ENCODE measurements at places on chromosomes 11 and 22. TPM values are rescaled to one million over a fixed set of nuclear protein-coding genes. Genes with fewer than 3 reads are reported as not detected.

DNA sequence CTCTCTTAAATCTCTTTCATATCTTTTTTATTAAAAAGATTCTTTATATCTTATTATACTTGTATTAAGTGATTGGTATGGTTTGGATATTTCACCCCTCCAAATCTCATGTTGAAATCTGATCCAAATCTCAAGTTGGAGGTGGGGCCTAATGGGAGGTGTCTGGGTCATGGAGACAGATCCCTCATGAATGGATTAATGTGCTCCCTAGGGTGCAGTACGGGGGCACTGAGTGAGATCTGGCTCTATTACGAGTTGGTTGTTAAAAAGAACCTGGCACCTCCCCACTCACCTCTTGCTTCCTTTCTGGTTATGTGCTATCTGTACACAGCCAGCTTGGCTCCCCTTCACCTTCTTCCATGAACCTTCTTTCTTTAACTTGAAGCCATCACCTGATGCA is 149.6 kb downstream of the CWF19L2 start:
- DNase-seq = no peak

- peak; percentile 38 for DNase-seq
Observed at GRCh38 chr11:77590194-77590782, 535 bp downstream of the AQP11 start.

DNA sequence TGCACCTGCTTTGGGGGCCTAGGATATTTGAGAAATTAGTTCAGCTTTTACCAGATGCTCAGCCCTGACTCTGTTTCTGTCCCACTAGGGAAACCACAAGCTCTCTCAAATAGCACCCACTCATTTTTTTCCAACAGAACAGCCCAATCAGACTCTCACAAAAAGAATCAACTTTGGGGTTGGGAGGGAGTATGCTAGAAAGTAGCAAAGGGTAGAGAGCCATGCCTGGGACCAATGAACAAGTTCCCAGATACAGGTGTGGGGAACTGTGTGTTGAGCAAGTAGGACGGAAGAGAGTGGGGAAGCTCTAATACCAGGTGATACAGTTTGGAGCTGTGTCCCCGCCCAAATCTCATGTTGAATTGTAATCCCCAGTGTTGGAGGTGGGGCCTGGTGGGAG is 41.1 kb downstream of the TRIM66 start:
- no peak for DNase-seq

GRCh38 chr11:64834723-64835615 is 9.5 kb downstream of the CDC42BPG start:
- no peak for DNase-seq

GRCh38 chr11:111448831-111449557 is 63.2 kb downstream of the BTG4 start:
- no peak for DNase-seq

DNA sequence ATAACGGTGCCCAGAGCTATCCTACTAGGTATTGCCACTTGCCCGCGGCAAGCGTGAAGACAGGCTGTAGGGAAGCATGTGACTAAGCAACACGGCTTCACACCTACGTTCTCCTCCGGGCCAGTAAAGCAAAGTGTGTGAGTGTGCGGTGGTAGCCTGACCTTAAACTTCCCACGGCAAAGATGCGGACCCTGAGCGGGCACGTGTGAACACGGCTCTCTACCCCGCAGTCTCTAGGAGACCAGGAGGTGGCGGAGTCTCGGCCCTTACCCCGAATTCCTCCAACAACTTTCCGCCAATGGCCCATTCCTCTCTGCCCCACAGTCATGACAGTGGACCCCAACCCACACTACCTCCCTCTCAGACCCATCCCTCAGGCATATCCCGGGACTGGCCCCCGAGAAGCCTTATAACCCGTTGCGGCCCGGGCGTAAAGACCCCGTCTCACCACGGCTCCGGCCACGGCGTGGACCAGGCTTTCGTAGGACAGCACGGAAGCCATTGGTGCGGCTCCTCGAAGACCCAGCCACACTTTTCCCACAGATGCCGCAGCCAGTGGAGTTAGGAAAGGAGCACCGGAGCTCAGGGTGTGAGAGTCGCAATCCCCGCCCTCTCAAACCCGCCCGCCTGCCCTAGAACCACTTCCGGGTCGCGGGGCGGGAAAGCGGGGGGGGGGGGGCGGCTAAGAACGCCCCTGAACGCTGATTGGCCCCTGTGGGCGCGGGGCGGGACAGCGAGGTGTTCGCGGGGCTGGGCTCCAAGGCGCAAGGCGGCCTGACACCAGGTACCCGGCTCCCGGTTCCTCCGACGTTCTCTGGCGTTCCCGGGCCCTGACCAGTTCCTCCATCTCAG is at the start of gene SLC25A17:
SLC25A17 (minus strand) TSS at position 600 of the 852 bp plus-strand sequence; CDS start at position 502, 98 bp downstream.
- peak; percentile 80 for DNase-seq

DNA sequence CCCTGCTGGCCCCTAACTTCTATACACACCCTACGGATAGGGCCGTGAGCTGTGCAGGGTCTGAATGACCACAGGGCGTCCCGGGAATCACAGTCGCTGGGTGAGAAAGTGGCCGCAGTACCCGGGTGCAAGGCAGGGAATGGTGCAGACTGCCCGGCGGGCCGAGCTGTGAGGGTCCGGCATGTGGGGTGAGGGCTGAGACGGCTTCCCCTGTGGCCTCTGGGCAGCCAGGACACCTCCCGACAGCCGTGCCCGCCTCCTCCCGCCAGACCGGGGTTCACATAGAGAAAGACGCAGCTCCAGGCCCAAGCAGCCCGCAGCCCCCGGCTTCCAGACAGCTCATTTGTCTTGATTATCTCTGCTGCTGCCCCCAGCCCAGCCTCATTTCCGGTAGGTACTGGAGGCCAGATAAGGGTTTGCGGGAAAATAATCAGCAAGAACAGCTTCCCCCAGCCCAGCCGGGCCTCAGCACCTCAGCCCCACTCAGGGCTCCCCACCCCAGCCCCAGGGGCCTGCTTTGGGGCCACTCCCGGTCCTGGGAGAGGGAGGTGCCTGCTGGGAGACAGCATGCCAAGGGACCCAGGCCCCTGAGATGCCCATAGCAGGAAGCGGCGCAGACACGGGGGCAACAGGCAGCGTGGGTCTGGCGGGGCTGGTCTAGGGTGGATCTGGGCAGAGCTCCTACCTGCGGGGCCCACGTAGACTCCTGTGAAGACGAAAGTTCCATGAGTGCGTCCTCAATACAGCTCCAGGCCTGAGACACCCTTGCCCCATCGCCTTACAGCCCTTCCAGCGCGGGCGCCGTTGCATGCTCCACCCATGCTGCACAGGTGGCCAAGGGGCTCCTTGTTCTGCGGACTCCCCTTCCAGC is 123.1 kb downstream of the BRD1 start:
- no peak for DNase-seq

Gene OR2AT4
- not detected for total RNA-seq

Gene FBLN1
- 0.40 TPM for total RNA-seq

Gene TYR
- not detected for total RNA-seq
